Left ventricle myocardium inferior (tissue), 1 donor: ENCODE measurements at places on chromosomes 2 and 18.

DNA sequence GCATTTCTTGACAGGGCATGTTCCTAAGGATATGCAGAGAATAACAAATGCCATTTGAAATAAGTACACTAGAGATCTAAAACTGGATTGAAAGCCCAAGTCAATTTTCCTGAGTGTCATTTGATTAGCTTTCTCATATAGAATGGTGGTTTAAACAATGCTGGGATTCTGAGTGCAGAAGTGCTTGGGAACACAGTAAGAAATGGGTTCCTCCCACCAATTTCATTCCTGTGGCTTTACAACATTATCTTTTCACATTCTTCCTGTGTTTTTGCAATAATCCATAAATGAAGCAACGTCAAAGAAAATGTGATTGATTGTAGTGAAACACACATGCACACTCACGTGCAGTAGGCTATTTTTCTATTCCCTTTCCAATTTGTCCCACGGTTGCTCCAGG is 1858.4 kb upstream of the PIK3C3 start:
- no peak overlapping the region for H3K27ac ChIP-seq
- no peaks in the 10 kb centered on the region for H3K36me3 ChIP-seq
- no peaks in the 10 kb centered on the region for H3K4me1 ChIP-seq
- no peaks in the 10 kb centered on the region for H3K27me3 ChIP-seq
- H3K4me3 ChIP-seq = no peak overlapping the region

- peaks cover 1% of the 10 kb centered on the region for H3K4me1 ChIP-seq
- no peak overlapping the region for H3K27ac ChIP-seq
- no peaks in the 10 kb centered on the region for H3K36me3 ChIP-seq
- no peak overlapping the region for H3K4me3 ChIP-seq
- peaks cover 59% of the 10 kb centered on the region for H3K27me3 ChIP-seq
Observed at GRCh38 chr2:74560591-74560990, 6.1 kb downstream of the DOK1 start.

GRCh38 chr2:12243381-12243780 is 473.4 kb upstream of the TRIB2 start:
- H3K4me3 ChIP-seq = no peak overlapping the region
- DNase-seq = no peak
- H3K27me3 ChIP-seq = no peaks in the 10 kb centered on the region
- H3K4me1 ChIP-seq = no peaks in the 10 kb centered on the region
- H3K27ac ChIP-seq = no peak overlapping the region

DNA sequence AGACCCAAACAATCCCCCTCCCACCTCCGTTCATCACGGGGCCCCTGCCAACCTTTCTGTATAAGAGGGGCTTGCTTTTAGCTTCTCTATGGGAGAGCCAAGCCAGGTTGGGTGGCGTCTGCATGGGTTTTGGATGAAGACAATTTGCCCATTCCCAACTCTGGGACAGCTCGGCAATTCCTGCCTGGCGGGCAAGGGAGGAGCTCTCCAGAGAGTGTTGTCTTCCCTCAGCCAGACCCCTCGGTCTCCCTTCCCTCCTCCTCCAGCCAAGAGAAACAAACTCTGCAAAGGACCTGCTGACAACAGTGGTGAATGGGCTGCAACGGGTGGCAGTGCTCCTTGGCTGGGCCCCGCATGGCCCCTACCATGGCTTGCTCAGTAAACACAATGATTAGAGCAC is 267.2 kb upstream of the HDAC4 start:
- H3K27ac ChIP-seq = no peak overlapping the region
- no peaks in the 10 kb centered on the region for H3K36me3 ChIP-seq
- H3K4me3 ChIP-seq = no peak overlapping the region
- no peak for DNase-seq

- no peaks in the 10 kb centered on the region for H3K4me1 ChIP-seq
- no peak overlapping the region for H3K4me3 ChIP-seq
- no peaks in the 10 kb centered on the region for H3K27me3 ChIP-seq
- no peak overlapping the region for H3K27ac ChIP-seq
- H3K36me3 ChIP-seq = no peaks in the 10 kb centered on the region
- DNase-seq = no peak
Observed at GRCh38 chr18:33022370-33022769, 249.5 kb upstream of the KLHL14 start.

DNA sequence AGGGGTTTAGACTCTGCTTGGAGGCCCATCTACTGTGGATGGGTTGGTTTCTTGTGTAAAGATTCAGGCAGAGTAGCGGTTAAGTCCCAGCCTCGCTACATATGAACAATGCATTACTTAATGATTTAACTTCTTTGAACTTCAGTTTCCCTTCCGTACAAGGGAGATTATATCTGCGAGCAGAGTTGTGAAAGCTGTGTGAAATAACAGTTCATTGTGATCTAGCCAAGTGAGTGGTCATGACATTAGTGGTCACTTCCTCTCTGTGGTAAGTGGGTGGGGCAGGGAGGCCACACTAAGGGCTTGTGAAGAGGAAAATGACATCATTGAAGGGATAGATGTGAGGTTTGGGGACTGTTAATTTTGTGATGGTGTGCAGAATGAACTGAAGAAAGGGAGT is 14.1 kb upstream of the MEX3C start:
- H3K36me3 ChIP-seq = no peaks in the 10 kb centered on the region
- no peak overlapping the region for H3K4me3 ChIP-seq
- no peak for DNase-seq
- peaks cover 6% of the 10 kb centered on the region for H3K4me1 ChIP-seq
- no peaks in the 10 kb centered on the region for H3K27me3 ChIP-seq

DNA sequence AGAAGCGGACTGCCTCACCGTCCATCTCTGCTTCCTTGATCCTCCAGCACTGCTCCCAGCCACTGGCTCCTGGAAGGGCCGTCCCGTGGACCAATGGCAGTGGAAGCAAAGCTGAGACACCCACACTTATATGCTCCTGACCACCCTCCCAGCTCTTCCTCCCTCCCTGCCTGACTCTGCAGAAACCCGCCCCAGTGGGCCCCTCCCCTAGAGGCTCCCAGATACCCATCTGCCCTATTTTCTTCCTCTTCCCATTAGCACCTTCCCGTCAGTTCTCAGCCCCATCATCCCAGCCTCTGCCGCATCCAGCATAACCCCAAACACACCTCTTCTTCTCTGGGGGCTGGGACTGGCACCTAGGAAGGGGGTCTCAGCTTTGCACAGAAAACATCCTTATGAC is at the start of gene CLEC4F:
TSS of gene CLEC4F (minus strand) at position 101 of the 400 bp plus-strand sequence. CDS start at position 25, 76 bp downstream.
- no peak for DNase-seq
- no peak within 1 kb of the TSS for H3K4me3 ChIP-seq
- no peaks in the 10 kb centered on the region for H3K36me3 ChIP-seq
- H3K27ac ChIP-seq = no peak within 1 kb of the TSS
- no peaks in the 10 kb centered on the region for H3K4me1 ChIP-seq

DNA sequence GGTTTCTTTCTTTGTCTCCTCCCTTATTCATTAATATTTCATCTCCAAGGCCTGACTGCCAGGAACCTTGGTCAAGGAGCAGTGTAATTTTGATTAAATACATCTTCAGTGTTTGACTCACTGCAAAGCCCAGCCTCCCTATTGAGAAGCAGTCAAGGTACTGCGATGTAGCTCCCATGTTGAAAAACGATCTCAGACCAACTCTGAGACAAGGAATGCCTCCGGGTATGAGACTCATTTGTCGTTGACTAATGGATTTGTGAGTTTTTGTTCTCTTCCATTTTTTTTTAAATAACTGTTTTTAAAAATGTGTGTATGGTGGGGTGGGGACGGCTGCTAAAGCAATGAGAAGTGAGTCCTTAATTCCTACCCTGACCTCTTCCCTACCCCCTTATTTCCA is 361.6 kb downstream of the SOX11 start:
- no peaks in the 10 kb centered on the region for H3K4me1 ChIP-seq
- no peaks in the 10 kb centered on the region for H3K36me3 ChIP-seq

GRCh38 chr2:154455166-154455565 is 243.3 kb upstream of the KCNJ3 start:
- peaks cover 17% of the 10 kb centered on the region for H3K4me1 ChIP-seq
- no peak overlapping the region for H3K27ac ChIP-seq
- H3K36me3 ChIP-seq = no peaks in the 10 kb centered on the region
- peak overlapping the region; percentile 56 for H3K4me3 ChIP-seq
- no peaks in the 10 kb centered on the region for H3K27me3 ChIP-seq
- no peak for DNase-seq

DNA sequence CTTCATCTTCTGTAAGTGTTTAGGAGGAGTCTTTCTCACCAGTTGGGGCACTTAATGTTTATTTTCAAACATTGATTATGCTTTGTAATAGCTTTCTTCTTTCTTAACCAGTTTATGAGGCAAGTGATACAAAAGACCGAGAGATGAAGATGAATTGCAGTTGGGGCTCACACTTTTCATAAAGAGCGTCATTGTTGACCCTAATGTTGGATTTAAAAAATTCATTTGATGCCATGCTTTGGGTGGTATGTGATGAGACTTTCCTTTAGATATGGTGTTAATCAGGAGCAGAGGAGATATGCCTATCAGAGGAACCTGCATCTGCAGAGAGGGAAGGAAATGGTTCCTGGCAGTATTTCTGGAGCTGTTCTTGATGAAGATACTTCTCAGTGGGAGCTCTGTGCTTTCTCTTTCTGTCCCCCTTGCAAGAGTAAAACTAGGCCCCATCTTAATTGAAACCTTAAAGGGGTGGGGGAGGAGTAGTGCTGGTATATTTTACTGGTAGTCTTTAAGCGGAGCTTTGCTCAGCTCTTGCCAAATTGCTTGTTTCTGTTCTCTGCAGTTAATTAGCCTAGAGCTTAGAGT is 2.3 kb downstream of the EML4 start:
- H3K4me1 ChIP-seq = peaks cover 32% of the 10 kb centered on the region
- no peak overlapping the region for H3K27ac ChIP-seq
- no peak for DNase-seq
- peak overlapping the region; percentile 78 for H3K4me3 ChIP-seq
- no peaks in the 10 kb centered on the region for H3K36me3 ChIP-seq

- peak; percentile 62 for DNase-seq
- no peaks in the 10 kb centered on the region for H3K4me1 ChIP-seq
- H3K27me3 ChIP-seq = no peaks in the 10 kb centered on the region
- no peak overlapping the region for H3K4me3 ChIP-seq
- no peaks in the 10 kb centered on the region for H3K36me3 ChIP-seq
Observed at GRCh38 chr2:205188239-205189138, 493.8 kb upstream of the NRP2 start.

DNA sequence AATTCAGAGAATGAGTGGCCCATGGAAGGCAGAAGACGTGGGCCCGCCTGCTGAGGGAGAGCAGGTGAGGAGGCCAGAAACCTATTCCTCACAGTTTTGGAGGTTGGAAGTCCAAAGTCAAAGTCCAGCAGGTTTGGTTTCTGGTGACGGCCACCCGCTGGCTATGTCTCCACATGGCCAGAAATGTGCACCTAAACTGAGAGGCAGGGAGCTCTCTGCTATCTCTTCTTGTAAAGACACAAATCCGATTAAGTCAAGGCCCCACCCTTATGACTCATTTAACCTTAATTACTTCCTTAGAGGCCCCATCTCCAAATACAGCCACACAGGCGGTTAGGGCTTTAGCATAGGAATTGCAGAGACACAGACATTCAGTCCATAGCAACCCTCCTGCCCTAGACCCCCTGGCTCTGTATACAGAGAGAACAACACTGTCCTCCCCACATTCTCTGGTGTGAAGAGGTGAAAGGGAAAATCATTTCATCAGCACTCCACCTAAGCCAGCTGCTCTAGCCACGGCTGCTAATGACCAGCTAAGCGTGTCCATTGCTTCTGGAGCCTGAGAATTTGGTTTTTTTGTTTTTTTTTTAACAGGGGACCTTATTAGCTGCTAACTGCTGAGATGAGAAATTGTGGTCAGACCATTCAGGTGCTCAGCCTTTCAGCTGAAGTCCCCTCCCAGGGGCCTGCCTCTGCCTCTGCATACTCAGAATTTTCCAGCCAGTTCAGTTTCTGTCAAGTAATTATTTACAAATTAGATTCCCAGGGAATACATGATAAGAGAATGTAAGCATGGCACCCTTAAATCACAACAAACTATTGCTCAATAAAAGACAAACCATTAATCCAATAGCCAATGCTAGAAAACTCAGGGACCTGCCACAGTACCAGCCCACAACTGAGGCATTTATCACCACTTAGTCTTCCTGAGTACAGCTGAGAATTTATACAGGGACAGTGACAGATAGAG is 368.7 kb upstream of the ID2 start:
- H3K27ac ChIP-seq = no peak overlapping the region
- H3K4me3 ChIP-seq = no peak overlapping the region
- H3K36me3 ChIP-seq = no peaks in the 10 kb centered on the region
- DNase-seq = no peak
- H3K27me3 ChIP-seq = no peaks in the 10 kb centered on the region
- no peaks in the 10 kb centered on the region for H3K4me1 ChIP-seq

GRCh38 chr18:9653390-9653789 is 39.0 kb upstream of the PPP4R1 start:
- no peak overlapping the region for H3K27ac ChIP-seq
- no peaks in the 10 kb centered on the region for H3K36me3 ChIP-seq
